ENCODE measurements at places on chromosomes 6 and 20. TPM values are rescaled to one million over a fixed set of nuclear protein-coding genes. Genes with fewer than 3 reads are reported as not detected.
A peak's percentile ranks its signal among the peaks of the same experiment; 100 is the strongest.

The FAM209B gene
- total RNA-seq: 0.58 TPM

The MOCS3 gene
- 2.9 TPM for total RNA-seq

DNA sequence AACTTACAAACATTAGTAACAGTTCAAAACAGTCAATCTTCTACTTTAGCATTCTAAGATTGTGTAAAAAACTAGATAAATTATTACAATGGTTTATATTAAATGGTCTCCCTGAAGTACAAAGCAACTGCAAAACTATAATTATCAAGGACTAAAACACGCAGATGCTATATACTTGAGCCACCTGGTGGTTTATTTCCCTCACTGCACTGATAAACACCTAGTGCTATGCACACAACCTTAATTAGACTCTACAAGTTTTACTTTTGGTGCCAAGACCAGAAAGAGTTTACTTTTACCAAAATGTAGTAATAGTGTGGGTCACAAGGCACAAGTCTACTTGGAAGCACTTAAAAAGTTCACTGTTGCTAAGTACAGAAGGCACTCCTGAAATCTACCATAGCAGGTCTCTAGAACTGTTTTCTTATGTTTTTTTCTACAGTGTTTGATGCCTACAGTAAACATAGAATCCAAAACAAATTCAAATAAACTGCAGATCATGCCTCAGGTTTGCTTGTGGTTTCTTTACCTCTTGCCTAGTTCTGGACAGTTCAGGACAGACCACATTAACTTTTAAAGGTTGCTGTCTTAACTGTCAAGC lies 49.2 kb downstream of the GMDS start:
- DNase-seq: no peak

- DNase-seq: peak; percentile 55
Measured at GRCh38 chr20:25178563-25179438, 16.7 kb upstream of the ENTPD6 start.

- no peak for DNase-seq
Measured at GRCh38 chr6:113586413-113587077, 270.6 kb upstream of the MARCKS start.

- DNase-seq: no peak
Measured at GRCh38 chr6:34233867-34234266, 2.8 kb upstream of the HMGA1 start.

- DNase-seq: no peak
Measured at GRCh38 chr6:119076173-119076572, 2.3 kb downstream of the FAM184A start.
